Right hindlimb (tissue), 1 donor: ENCODE measurements at places on chromosomes 12 and 14.

DNA sequence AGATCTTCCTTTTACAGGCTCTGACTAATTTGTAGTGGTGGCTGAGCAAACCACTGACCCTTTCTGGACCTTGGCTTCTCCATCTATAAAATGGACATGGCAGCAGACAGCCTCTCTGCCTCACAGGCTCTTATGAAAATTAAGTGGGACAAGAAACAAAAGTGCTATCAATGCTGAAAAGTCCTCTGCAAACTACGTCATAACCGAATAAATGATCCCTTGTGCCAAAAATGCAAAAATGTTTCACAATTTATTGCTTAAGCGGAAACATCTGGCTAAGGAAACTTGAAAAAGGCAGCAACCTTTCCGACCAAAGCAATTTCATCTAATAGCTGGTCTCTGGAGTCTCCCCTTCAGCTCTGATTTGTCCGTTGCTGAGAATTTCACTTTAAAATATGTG lies 108.5 kb upstream of the PLXNC1 start:
- DNase-seq = no peak

GRCh38 chr12:124727264-124727800 lies 136.3 kb downstream of the SCARB1 start:
- DNase-seq = peak; percentile 69

GRCh38 chr12:132724506-132725241 lies 14.0 kb downstream of the PGAM5 start:
- DNase-seq = peak; percentile 62

- peak; percentile 72 for DNase-seq
These were observed at the start of gene ZBTB42 for GRCh38 chr14:104800771-104801519. ZBTB42 (plus strand) TSS chr14:104801101; CDS start chr14:104801198, 97 bp downstream.

- DNase-seq = no peak
These were observed 353.9 kb upstream of the TBX3 start for GRCh38 chr12:115037830-115038229.

GRCh38 chr12:122687086-122687485 lies 16.1 kb downstream of the HCAR2 start:
- DNase-seq = no peak

- DNase-seq = no peak
These were observed 1.0 kb downstream of the HOMEZ start for GRCh38 chr14:23284654-23285529.
